ENCODE measurements at places on chromosomes 4 and X.

GRCh38 chr4:82213485-82214417, 160.0 kb downstream of the HNRNPD start:
- no peak for DNase-seq

DNA sequence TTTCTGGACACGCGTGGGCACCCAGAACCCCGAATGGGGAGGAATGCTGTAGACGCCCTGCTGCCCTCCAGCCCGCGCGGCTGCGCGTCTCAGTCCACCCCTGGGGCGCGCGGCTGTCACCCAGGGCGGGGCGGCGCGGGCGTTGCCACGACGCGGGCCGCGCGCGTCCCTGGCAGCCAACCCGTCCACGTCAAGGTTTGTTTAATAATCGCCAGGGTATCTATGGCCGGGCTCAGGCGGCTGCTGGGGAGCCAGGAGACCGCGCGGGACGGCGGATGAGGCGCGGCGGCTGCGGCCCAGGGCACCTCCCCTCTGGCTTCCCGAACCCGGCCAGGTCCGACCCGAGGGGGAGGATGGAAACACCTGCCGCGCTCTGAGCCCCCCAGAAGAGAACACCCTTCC, at the start of gene SPATA18:
TSS of gene SPATA18 (plus strand) at position 92 of the 402 bp plus-strand sequence. CDS start 401 bp downstream, outside the sequence.
- no peak for DNase-seq

- no peak for DNase-seq
Observed at GRCh38 chr4:111115881-111116280, 493.0 kb upstream of the PITX2 start.

DNA sequence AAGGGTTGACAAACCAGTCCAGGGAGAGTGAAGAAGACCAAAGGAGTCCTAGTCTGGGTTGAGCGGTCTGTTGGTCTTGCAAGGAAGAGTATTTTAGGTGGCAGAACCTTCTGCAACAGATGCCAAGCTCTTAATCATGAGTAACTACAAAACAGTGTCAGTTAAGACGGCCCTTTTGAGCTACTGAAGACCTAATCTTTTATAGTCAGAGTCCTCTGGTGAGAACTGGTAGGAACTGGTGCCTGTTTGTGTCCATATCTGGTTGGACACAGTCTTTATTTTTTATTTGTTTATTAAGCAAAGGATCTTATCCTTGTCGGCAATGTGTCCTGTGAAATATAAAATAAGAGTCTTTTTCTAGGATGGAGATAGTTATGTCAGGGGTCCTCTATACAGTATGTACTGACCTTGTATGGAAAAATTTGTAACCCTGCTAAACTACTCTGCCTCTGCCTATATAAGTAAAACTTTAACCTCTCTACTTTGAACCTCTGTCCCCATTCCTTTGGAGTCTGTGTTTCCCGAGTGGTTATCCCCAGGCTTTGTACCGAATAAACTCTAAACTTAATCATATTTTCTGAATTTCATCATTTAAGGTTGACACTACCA, 47.1 kb downstream of the FAM13A start:
- no peak for DNase-seq

- DNase-seq, result peak; percentile 77
Observed at GRCh38 chr4:147683717-147684700, at the start of gene PRMT9. Gene PRMT9, minus strand, starts transcription at chr4:147684163. Its CDS starts 176 bp downstream, at chr4:147683987.

DNA sequence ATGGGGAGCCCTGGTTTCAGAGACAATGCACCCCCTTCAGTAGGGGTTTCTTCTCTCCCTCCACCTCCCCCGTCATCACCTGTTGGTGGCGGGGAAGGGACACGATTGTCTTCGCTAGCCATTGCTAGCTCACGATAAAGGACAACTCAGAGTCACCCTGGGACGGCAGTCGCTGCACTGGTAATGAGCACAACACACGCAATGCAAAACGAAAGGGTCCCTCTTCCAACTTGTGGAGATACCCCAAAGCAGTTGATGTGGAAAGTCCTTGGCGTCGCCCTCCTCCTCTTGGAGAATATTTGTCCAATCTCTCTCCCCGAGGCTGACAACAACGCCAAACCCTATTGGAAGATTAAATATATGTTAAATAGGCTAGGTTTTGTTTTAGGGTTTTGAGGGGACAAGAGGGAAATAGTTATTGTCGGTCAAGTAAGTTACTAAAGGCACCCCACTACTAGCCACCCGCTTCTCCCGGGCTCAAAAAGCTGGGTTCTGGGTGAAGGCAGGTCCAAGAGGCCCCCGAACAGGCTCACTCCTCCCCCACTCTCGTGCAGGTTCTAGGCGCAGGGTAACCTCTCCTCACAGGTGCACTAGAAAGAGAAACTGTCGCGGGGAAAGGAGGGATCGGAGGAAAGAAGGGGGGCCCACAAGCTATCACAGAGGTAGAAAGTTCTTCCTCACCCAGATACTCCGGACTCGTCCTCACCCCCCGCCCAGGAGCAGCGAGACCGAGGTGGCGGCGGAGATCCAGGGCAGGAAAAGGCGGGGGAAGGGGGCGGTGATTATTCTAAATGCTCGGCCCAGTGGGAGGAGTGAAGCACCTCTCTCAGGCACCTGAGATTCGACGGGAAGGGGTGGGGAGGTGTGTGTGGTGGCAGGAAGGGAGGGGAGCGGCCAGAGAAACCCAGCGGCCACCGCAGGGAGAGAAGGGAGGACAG, at the start of gene LRBA:
TSS of gene LRBA (minus strand) at position 764 of the 938 bp plus-strand sequence. CDS start at position 122, 642 bp downstream.
- DNase-seq, result peak; percentile 81

GRCh38 chr4:119643306-119644042, 14.9 kb upstream of the PDE5A start:
- DNase-seq, result no peak

GRCh38 chrX:140608111-140608510, 101.4 kb upstream of the LINC00632 start:
- DNase-seq, result no peak

DNA sequence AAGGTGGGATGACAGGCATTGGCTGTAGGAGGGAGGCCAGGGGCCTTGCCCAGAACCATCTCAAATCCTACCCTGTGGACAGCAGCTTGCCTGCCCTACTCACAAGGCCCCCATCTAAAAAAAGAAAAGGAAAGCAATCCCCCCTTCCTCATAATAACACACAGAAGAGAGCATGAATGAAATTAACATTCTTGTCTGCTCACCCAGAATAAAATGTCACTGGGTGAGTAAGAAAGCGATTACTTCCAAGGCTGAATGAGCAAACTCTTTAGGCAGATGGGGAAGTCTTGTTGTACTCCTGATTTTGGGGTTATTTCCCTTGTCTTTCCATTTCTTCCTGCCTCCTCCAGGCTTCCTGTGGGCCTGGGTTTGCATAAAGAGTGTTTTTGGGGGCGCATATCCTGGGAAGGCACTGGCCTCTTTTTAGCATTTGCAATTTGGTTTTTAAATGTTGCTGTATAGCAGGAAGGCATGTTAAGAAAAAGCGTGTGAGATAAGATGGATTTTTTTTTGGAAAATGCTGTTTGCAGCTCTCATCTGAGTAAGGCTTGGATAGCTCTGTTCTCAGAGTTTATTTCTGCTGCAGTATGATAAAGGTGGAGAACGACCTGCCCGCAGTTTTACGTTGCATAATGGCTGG, 248.3 kb upstream of the GATB start:
- no peak for DNase-seq

DNA sequence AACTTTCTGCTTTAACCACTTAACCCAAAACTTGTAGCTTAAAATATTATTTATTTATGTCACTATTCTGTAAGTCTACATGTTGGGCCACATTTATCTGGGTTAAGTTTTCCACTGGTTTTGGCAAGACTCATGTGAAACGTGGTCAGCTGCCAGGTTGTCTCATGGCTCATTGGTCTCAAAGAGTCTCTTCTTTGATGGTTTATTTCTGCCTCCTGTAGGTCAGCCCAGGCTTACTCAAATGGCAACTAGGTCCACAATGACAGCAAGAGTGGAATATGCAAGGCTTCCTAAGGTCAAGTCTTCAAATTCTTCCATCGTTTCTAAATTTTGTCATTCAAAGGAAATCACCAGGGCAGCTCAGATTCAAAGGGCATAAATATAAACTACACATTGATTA, 828.7 kb downstream of the PCDH7 start:
- DNase-seq, result no peak

DNA sequence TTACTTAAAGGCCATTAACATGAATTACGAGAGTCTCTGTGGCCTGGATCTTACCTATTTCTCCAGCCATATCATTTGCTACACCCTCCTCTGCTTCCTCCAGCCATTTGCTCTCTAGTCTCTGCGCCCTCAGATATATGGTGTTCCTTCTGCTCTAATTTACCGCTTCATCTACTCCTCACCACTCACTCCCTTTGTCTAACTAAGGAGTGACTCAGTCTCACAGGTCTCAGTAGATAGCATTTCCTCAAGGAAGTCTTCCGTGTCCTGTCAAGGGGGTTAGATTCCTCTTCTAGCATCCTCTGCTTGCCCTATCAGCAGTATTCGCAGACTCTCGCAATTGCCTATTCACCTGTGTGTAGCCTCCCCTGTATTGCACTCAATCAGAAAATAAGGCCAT, 892.1 kb upstream of the INTU start:
- no peak for DNase-seq

DNA sequence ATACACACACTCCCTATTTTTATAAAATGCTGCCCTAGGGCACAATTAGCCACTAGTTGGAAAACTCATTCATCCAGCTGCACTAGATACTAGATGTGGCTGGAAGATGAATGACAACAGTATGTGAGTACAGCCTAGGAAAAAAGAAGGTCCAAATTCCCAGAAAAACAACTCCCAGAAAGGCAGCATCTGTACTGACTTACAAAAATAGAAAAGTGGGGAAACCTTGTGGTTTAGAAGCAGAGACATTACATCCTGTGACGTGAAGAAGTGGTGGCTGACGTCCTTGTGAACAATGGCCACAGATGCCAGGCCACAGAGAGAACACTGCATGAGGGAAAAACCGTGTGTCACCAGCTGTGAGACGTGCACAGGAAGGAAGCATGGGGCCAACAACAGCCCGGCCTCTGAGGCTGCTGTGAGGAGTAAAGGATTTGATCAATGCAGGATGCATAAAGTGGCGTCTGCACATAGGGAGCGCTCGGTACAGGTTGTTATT, 81.2 kb downstream of the SPRY1 start:
- no peak for DNase-seq
